ENCODE measurements at places on chromosomes 1 and 21.

- DNase-seq, result no peak
Observed at GRCh38 chr1:81920886-81921285, 120.2 kb downstream of the ADGRL2 start.

DNA sequence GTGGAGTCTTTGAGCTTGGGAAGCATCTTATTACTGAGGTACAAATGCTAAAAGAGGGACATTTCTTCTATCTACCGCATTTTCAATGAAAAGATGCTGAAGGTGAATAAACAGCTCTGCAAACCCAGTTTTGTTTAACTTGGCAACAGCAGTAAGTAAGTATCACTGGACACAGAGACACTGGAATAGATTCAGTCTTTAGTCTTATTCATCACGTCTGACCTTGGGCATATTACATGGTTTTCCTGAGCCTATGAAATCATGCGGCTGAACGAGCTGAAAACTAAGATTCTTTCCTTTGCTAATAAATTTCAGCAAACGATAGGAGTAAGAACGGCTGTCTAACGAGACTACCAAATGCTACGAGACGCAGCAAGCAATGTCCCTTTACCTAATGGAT lies 207.4 kb downstream of the GABPA start:
- no peak for DNase-seq

DNA sequence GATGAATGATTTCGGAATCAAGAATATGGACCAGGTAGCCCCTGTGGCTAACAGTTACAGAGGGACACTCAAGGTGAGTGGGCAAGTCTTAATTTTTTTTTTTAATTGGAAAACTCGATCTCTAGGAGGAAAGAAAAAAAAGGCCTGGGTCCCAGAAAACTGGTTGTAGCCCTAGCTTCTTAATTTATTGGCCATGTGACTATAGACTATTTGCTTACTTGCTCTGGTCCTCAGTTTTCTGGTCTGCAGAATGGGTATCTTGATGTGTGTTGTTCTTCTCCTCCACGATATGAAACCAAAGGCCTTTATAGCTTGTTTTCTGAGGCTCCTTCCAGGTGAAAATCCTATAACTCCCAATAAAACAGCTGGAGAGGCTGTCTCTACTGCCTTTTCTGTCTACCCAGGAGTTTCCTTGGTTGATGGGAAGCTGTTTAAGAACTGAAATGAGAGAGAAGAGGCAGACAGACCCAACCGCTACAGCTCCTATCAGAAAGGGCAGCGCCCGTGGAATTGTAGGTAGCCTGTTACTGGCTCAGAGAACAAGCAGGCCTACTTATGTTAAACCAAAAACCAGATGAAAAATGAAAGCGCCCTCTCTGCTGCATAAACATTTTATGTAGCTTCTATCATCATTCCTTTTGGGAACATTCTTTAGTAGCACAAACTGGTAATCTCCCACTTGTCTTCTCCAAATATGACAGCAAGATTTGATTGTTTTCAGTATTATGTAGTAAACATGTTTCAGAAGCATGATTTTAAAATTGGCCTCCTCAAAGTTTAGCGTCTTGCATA lies 4.5 kb downstream of the ETS2 start:
- DNase-seq, result no peak

- DNase-seq, result no peak
Observed at GRCh38 chr1:51878308-51878615, 265 bp downstream of the NRDC start.

DNA sequence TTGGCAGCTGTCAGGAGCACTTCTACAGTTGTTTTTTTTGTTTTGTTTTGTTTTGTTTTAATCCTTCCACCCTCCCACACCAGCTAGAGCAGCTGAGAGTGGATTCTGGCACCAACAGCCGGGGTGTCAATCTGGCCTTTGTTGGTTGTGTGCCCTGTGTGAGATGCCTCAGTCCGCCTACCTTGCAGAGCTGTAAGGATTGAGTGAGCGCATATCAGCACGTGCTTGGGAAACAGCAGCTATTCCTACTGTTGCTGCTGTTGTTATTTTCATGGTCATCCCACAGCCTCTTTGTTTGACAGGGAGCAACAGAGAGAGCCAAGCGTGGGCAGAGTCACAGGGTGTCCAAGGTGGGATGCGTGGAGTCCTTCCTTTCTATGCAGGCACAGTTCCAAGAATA lies 50.4 kb downstream of the PGBD5 start:
- no peak for DNase-seq

Measured in stimulated activated naive CD8-positive, alpha-beta T cell treated with anti-CD3 and anti-CD28 coated beads, Interleukin-15, Interleukin-2, amounts not matched to agents 100 U/mL and 50 U/mL, for 24 hours (primary cell).